Fibroblast of villous mesenchyme (primary cell): ENCODE measurements at places on chromosomes 7 and 10.

GRCh38 chr10:48497780-48498770 is 106.8 kb downstream of the ARHGAP22 start:
- no peak for DNase-seq

GRCh38 chr7:79284211-79284610 is 169.3 kb downstream of the MAGI2 start:
- no peak for DNase-seq

DNA sequence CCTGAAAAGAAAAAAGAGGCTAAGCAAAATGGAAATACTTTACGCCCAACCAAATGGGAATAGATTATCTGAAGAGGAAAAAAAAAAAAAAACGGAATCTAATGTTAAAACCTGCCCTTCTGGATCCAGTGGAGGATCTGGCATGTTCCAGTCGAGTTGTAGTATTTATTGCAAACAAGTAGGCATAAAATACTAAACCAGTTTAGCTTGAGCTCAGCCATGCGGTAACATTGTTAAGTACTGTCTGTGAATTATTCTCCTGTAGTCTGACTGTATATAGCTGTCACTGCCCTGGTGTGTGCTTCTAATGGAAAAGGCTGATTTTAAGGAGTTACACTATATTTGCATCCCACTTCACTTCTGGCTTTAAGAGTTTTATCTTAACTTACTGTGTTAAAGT is 40.3 kb downstream of the CELF2 start:
- no peak for DNase-seq

DNA sequence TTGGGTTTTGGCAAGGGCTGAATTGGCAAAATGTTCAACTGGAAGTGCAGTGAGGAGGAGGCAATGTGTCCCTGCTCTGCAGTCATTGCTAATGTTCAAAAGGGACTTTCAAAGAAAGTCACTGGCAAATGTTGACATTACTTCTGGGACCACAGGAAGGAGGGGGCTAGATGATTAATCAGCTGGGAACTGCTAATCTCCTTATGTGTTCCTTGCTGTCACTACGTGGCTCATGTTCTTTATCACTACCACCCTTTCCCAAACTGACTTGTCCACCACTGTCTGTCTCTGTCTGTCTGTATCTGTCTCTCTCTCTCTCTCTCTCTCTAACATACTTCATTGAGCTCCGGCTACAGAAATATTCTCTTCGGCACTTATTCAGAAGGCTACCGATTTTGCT is 86.9 kb upstream of the MTPN start:
- DNase-seq, result no peak

- no peak for DNase-seq
Observed at GRCh38 chr10:27500886-27501285, 3.2 kb upstream of the RAB18 start.

GRCh38 chr7:143389316-143390103 is 8.4 kb downstream of the ZYX start:
- no peak for DNase-seq

GRCh38 chr7:112176241-112176640 is 30.0 kb downstream of the DOCK4 start:
- no peak for DNase-seq

- no peak for DNase-seq
Observed at GRCh38 chr10:44635176-44635575, 250.3 kb upstream of the CXCL12 start.

GRCh38 chr7:74412056-74412455 is 41.6 kb upstream of the GTF2IRD1 start:
- DNase-seq, result no peak

GRCh38 chr10:133261726-133262325 is 14.8 kb downstream of the ADAM8 start:
- DNase-seq, result peak; percentile 66
